ENCODE measurements at places on chromosomes 3 and 15. TPM values are rescaled to one million over a fixed set of nuclear protein-coding genes. Genes with fewer than 3 reads are reported as not detected.

C3orf18 gene
- 4.2 TPM for total RNA-seq

SLC51B gene
- total RNA-seq: not detected

DNAH1 gene
- total RNA-seq: 3.2 TPM

EIF2B5 gene
- total RNA-seq: 29.8 TPM

TP63 gene
- 0.39 TPM for total RNA-seq

SENP8 gene
- total RNA-seq: 2.5 TPM

VILL gene
- 6.7 TPM for total RNA-seq

ABHD17C gene
- total RNA-seq: 7.3 TPM

SEC62 gene
- 36.6 TPM for total RNA-seq

CLDN18 gene
- not detected for total RNA-seq

PIK3R4 gene
- 28.2 TPM for total RNA-seq

MESD gene
- total RNA-seq: 21.0 TPM

TMC3 gene
- total RNA-seq: not detected

OXSR1 gene
- 36.5 TPM for total RNA-seq

CTXN2 gene
- not detected for total RNA-seq

POPDC2 gene
- 1.3 TPM for total RNA-seq

MAP1A gene
- 10.8 TPM for total RNA-seq

TM4SF18 gene
- total RNA-seq: 148 TPM

PCYT1A gene
- 98.9 TPM for total RNA-seq

PPP2R3A gene
- 15.9 TPM for total RNA-seq

MUSTN1 gene
- not detected for total RNA-seq

All from glomerular endothelial cell (primary cell).